ENCODE measurements at places on chromosomes 13 and 19. TPM values are rescaled to one million over a fixed set of nuclear protein-coding genes. Genes with fewer than 3 reads are reported as not detected.
A peak's percentile ranks its signal among the peaks of the same experiment; 100 is the strongest.

- H3K27me3 ChIP-seq = no peaks in the 10 kb centered on the region
- DNase-seq = peak; percentile 85
- peak overlapping the region; percentile 91 for H3K27ac ChIP-seq
- peaks cover 68% of the 10 kb centered on the region for H3K4me1 ChIP-seq
These were observed 23.0 kb downstream of the NFIX start for GRCh38 chr19:13018035-13018914.

- H3K27ac ChIP-seq = no peak overlapping the region
- no peaks in the 10 kb centered on the region for H3K4me1 ChIP-seq
- H3K36me3 ChIP-seq = no peaks in the 10 kb centered on the region
- no peaks in the 10 kb centered on the region for H3K27me3 ChIP-seq
- H3K4me3 ChIP-seq = no peak overlapping the region
These were observed 64.0 kb downstream of the DNAJC3 start for GRCh38 chr13:95740979-95741320.

Gene UGGT2
- 21.7 TPM for total RNA-seq

DNA sequence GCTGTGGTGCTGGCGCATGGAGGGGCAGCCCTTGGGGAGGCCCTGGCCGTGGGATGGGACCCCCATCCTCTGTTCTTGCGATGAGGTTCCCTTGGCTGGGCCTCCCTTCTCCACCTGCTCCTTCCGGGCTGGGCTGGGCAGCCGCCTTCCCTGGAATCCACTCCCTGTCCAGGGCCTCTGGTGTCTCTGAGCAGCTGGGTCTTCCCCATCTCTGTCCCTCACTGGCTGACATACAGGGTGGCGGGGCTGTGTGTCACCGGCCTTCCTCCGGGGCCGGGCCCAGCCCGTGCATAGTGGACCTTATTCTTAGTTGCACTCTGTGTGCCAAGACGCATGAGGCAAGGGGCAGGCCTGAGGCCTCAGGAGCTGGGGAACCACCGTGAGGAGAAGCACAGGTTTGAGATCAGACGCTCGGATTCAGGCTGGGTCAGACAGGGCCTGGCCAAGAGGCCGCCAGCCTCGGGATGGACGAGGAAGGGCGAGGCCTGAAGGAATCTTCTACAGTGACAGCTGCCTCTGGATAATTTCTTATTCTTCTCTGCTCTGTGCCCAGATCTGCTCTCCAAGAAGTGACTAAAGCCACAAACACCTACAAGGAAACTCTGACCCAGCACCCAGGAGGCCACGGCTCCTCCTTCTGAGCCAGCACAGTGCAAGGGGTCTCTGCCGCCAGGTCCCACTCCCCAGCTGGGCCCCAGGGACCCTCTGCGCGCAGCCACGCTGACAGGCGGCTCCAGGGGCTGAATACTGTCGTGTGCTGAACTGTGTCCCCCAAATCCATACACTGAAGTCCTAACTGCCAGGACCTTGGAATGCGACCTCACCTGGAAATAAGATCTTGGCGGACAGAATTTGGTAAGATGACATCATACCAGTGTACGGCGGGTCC lies 11.0 kb downstream of the SGTA start:
- H3K27ac ChIP-seq = no peak overlapping the region
- H3K4me3 ChIP-seq = no peak overlapping the region
- no peaks in the 10 kb centered on the region for H3K27me3 ChIP-seq
- no peak for DNase-seq
- peaks cover 17% of the 10 kb centered on the region for H3K36me3 ChIP-seq
- peaks cover 18% of the 10 kb centered on the region for H3K4me1 ChIP-seq

GRCh38 chr19:2533686-2534422 lies 57.9 kb downstream of the GADD45B start:
- no peaks in the 10 kb centered on the region for H3K36me3 ChIP-seq
- no peak overlapping the region for H3K4me3 ChIP-seq
- no peaks in the 10 kb centered on the region for H3K27me3 ChIP-seq
- H3K4me1 ChIP-seq = no peaks in the 10 kb centered on the region
- DNase-seq = no peak
- H3K27ac ChIP-seq = no peak overlapping the region

Gene MEDAG
- total RNA-seq = 5.5 TPM

GRCh38 chr13:111130116-111130508 lies 15.0 kb downstream of the ARHGEF7 start:
- no peaks in the 10 kb centered on the region for H3K4me1 ChIP-seq
- no peak for DNase-seq
- H3K36me3 ChIP-seq = no peaks in the 10 kb centered on the region
- no peaks in the 10 kb centered on the region for H3K27me3 ChIP-seq

Gene FOXA3
- total RNA-seq = 1.6 TPM

Gene FREM2
- total RNA-seq = 13.9 TPM

- no peak overlapping the region for H3K4me3 ChIP-seq
- no peaks in the 10 kb centered on the region for H3K4me1 ChIP-seq
- H3K36me3 ChIP-seq = no peaks in the 10 kb centered on the region
- no peak for DNase-seq
These were observed 26.8 kb upstream of the SACS start for GRCh38 chr13:23460309-23460708.

Gene TDRD3
- 25.6 TPM for total RNA-seq

GRCh38 chr13:53941588-53942190 lies 913.1 kb downstream of the OLFM4 start:
- H3K4me3 ChIP-seq = no peak overlapping the region
- DNase-seq = no peak
- no peaks in the 10 kb centered on the region for H3K36me3 ChIP-seq
- no peaks in the 10 kb centered on the region for H3K27me3 ChIP-seq
- no peak overlapping the region for H3K27ac ChIP-seq

DNA sequence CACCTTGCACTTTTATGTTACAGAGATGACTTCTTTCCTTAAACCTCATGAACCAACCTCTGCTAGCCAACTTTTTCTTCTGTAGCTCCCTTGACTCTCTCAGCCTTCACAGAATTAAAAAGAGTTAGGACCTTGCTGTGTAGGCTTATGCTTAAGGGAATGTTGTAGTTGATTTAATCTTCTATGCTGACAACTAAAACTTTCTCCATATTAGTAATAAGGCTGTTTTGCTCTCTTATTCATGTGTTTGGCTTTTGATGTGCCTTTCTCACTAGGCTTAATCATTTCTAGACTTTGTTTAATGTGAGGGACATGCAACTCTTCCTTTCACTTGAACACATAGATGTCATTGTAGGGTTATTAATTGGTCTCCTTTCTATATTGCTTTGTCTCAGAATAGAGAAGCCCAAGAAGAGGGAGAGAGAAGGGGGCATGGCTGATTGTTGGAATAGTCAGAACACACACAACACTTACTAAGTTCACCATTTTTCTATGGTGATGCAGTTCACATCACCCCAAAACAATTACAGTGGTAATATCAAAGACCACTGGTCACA lies 509.5 kb downstream of the UQCRFS1 start:
- no peak overlapping the region for H3K4me3 ChIP-seq
- H3K4me1 ChIP-seq = no peaks in the 10 kb centered on the region
- no peak overlapping the region for H3K27ac ChIP-seq
- no peak for DNase-seq
- H3K27me3 ChIP-seq = no peaks in the 10 kb centered on the region
- no peaks in the 10 kb centered on the region for H3K36me3 ChIP-seq

- H3K4me1 ChIP-seq = peaks cover 10% of the 10 kb centered on the region
- peaks cover 33% of the 10 kb centered on the region for H3K27me3 ChIP-seq
- no peaks in the 10 kb centered on the region for H3K36me3 ChIP-seq
- DNase-seq = no peak
- H3K4me3 ChIP-seq = no peak overlapping the region
These were observed 822 bp upstream of the PTPRS start for GRCh38 chr19:5341448-5341820.

Gene FUT3
- 17.3 TPM for total RNA-seq

- no peak overlapping the region for H3K27ac ChIP-seq
- no peak overlapping the region for H3K4me3 ChIP-seq
- no peak for DNase-seq
- peaks cover 29% of the 10 kb centered on the region for H3K36me3 ChIP-seq
These were observed 30.8 kb downstream of the DNAJC3 start for GRCh38 chr13:95707442-95708390.

DNA sequence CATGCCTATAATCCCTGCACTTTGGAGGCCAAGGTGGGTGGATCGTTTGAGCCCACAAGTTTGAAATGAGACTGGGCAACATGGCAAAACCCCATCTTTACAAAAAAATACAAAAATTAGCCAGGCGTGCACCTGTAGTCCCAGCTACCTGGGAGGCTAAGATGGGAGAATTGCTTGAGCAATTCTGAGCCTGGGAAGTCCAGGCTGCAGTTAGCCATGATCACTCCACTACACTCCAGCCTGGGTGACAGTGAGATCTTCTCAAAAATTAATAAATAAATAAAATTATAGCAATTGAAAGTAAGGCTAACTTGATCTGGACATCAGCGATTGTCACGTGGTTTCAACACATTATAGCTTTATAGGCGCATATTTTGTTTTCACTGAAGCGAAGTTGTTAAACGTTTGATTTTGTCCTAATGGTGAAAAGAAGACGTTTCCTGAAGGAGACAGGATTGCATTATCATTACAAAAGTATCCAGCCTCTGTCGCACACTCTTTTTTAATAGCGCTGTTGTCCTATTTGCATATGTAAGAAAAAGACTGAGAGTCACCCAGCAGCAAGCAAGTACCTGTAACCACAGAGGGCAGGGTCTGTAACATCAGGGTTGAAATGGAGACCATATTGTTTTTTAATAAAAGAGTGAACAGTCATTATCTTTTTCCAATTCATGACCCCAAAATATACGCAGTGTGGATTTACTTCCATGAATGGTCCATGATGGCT lies 335.7 kb downstream of the DCT start:
- no peaks in the 10 kb centered on the region for H3K4me1 ChIP-seq
- DNase-seq = no peak
- no peak overlapping the region for H3K4me3 ChIP-seq
- no peaks in the 10 kb centered on the region for H3K27me3 ChIP-seq
- no peaks in the 10 kb centered on the region for H3K36me3 ChIP-seq

DNA sequence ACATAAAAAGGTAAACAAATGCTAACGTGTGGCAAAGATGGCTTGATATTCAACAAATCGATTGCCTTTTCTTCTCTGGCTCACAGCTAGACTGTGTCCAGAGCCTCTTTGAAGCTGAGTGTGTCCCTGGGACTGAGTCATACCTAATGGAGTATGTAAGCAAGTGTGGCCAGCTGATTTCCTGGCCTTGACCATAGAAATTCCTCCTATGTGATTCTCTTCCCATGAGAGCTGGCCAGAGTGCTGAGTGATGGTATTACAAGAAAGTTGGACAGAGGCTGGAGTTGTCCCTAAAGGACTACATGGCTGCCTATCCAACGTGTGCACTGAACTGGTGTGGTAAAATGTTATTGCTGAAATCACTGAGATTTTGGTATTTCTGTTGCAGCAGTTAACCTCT lies 320.1 kb upstream of the SLC10A2 start:
- no peak overlapping the region for H3K27ac ChIP-seq
- no peak overlapping the region for H3K4me3 ChIP-seq
- no peak for DNase-seq

DNA sequence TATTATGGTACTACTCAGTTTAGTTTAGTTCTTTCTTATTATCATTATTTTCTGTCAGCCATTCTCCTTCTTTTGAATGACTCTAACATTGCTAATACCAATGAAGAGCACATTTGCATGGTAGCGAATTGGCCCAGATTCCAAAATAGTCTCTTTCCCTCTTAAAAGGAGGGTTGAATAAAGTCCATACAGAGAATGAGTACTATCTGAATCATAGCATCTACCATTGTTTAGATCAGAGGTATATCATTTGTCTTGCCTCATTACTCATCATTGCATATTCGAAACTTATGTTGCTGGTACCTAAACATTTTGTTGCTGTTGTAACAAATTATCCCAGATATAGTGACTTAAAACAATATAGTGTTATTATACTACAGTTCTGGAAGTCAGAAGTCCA lies 1235.3 kb upstream of the ATXN8OS start:
- DNase-seq = no peak
- no peak overlapping the region for H3K27ac ChIP-seq
- no peaks in the 10 kb centered on the region for H3K27me3 ChIP-seq
- H3K36me3 ChIP-seq = no peaks in the 10 kb centered on the region

- H3K4me3 ChIP-seq = no peak overlapping the region
- no peak overlapping the region for H3K27ac ChIP-seq
- H3K4me1 ChIP-seq = no peaks in the 10 kb centered on the region
These were observed 165.2 kb downstream of the TEX29 start for GRCh38 chr13:111485491-111486250.

DNA sequence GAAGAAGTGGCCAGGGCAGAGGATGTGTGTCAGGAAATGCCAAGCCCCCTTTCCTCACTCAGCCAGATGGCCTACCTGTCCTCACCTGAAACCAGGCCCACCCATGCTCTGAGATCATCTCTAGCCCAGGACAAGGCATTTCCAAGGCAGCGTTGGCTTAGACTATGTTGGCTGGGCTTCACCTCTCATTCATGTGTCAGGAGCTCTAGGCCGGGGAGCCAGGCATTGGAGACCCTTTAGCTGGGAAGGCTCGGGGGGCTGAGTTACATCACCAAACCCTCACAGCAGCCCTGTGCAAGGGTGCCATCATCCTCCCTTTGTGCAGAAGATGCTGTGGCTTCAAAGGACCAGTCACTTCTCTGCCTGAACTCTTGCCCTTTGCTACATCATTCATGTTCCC lies 40.0 kb downstream of the COL4A2 start:
- H3K4me1 ChIP-seq = peaks cover 12% of the 10 kb centered on the region
- no peak for DNase-seq
- H3K27me3 ChIP-seq = no peaks in the 10 kb centered on the region
- H3K27ac ChIP-seq = peak overlapping the region; percentile 63
- H3K36me3 ChIP-seq = no peaks in the 10 kb centered on the region

Gene FXYD1
- 67.6 TPM for total RNA-seq

- no peaks in the 10 kb centered on the region for H3K36me3 ChIP-seq
- DNase-seq = no peak
- H3K4me1 ChIP-seq = peaks cover 31% of the 10 kb centered on the region
- peak overlapping the region; percentile 55 for H3K27ac ChIP-seq
- H3K4me3 ChIP-seq = no peak overlapping the region
- H3K27me3 ChIP-seq = no peaks in the 10 kb centered on the region
These were observed 60.4 kb downstream of the WDFY2 start for GRCh38 chr13:51644654-51645053.

Gene OR7C1
- not detected for total RNA-seq
